ENCODE measurements at places on chromosomes 5 and 9.

DNA sequence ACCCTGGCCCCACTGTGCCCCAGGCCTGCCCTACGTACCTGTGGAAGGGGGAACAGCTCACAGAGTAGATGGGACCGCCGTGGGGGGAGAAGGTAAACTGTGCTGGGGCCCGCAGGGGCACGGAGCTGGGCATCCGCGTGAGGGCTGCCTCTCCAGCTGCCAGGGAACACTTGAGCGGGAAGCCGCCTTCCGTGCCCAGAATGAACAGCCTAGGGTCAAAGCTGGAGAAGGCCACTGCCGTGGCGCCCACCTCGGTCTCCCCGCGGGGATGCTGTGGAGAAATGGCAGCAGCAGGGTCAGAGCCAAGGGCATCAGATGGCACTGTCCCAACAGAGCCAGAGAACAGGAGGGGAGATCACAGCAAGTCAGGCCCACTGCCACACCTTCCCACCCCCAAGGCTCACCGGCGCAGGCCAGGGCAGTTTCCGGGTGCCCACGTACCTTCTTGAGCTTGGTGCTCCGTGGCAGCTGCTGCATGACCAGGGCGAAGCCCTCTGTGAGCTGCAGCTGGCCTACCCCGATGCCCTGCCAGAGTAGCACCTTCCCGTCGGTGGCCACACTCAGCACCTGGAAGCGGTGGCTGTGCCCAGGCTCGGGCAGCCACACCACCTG, 21.9 kb downstream of the DYNC2I2 start:
- H3K4me3 ChIP-seq = no peak overlapping the region
- H3K4me1 ChIP-seq = no peaks in the 10 kb centered on the region
- H3K36me3 ChIP-seq = peaks cover 33% of the 10 kb centered on the region
- no peaks in the 10 kb centered on the region for H3K27me3 ChIP-seq
- no peak for DNase-seq

- H3K4me1 ChIP-seq = peaks cover 85% of the 10 kb centered on the region
- H3K36me3 ChIP-seq = peaks cover 9% of the 10 kb centered on the region
- H3K27me3 ChIP-seq = no peaks in the 10 kb centered on the region
- no peak for DNase-seq
- peak overlapping the region; percentile 14 for H3K4me3 ChIP-seq
- peak overlapping the region; percentile 53 for H3K27ac ChIP-seq
Observed at GRCh38 chr9:89525446-89526374, 27.8 kb upstream of the SEMA4D start.

DNA sequence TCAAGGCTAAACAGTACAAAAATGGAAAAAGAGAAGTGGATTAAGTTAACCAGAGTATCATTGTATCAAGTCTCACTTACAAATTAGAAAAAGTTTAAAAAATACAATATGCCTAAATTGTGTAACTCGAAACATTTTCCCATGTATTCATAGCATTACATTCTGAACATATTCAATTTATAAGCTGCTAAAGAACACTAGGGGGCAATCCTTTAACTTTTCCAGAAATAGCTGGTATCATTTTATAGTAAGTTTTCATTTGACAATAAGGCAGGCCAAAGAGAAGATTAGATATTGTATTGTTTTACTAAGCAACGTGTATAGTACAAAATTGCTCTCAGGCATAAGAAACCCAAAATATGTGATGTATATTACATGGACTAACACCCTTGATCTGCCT, 234.6 kb downstream of the ADGRV1 start:
- no peak for DNase-seq
- H3K36me3 ChIP-seq = no peaks in the 10 kb centered on the region
- no peak overlapping the region for H3K27ac ChIP-seq

DNA sequence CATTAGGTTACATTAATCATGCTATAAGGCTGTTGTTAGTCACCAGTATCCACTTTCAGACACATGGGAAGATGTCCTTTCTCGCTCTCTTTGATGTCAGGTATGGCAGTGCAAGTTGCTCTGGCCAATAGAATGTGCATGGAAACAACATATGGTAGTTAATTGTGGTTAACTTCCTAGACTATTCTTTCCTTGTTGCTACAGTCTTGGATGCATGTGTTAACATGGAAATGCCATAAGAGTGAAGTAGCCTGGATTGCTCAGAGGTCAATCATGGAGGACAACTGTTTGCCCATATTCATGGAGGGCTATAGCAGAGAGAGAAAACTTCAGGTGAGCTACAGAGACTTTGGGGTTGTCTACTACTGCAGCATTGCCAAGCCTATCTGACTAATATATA, 245.8 kb upstream of the GAS1 start:
- DNase-seq = no peak
- no peak overlapping the region for H3K27ac ChIP-seq
- peaks cover 4% of the 10 kb centered on the region for H3K4me1 ChIP-seq
- H3K27me3 ChIP-seq = peaks cover 11% of the 10 kb centered on the region

DNA sequence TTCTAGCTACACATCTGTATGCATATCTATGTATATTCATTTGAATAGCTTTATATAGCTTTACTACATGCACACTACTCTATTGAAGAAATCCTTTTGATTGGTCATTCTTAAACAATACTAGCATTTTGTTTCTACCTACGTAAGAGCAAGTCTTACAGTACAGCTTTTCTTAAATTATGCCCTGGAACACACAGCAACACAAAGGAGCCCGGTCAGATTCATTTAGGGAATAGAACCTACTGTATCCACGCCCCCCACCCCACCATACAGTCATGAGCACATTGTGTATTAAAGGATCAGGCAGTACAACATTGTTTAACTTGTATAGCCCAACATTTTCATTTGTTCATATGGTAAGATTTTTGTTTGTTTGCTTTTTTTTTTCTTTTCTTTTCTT, 162.8 kb downstream of the GIN1 start:
- H3K27ac ChIP-seq = no peak overlapping the region
- H3K36me3 ChIP-seq = no peaks in the 10 kb centered on the region
- no peaks in the 10 kb centered on the region for H3K27me3 ChIP-seq
- H3K4me3 ChIP-seq = no peak overlapping the region
- DNase-seq = no peak

DNA sequence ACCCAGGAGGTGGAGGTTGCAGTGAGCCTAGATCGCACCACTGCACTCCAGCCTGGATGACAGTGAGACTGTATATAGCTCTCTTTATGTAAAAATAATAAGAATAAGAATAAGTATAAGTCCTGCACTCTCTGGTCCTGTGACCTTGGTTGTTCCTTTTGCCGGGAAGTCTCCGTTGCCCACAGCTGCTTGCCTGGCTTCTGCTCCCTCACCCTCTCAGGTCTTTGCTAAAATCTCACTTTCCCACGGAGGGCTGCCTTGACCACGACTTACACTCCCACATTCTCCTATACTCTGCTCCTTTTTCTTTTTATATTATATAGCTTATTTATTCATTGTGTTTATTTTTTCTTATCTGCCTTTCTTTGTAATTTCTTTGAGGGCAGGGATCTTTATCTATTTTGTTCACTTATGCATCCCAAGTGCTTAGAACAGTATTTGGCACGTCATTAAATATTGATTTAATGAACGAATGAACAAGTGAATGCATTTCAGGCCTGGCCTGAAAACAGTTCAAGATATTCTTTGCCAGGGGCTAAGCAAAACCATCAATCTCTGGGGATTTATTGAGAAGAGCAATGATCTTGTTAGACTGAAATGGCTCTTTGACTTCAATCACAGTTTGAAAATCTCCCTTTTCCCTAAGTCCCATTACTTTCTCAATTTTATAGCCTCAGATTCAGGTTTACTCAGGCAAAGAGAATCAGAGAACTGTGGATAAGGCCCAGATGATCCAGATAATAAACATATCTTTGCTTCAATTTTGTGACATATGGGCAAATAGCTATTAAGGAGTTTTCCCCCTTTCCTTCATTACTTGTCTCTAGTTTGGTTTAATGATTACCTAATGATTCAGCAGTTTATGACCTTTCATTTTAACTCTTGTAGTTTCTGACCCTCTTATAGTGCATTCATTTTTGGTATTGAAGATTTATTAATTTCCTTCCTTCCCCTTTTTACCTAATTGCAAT, 60.8 kb upstream of the TMC1 start:
- DNase-seq = no peak
- H3K27ac ChIP-seq = no peak overlapping the region
- H3K36me3 ChIP-seq = no peaks in the 10 kb centered on the region

DNA sequence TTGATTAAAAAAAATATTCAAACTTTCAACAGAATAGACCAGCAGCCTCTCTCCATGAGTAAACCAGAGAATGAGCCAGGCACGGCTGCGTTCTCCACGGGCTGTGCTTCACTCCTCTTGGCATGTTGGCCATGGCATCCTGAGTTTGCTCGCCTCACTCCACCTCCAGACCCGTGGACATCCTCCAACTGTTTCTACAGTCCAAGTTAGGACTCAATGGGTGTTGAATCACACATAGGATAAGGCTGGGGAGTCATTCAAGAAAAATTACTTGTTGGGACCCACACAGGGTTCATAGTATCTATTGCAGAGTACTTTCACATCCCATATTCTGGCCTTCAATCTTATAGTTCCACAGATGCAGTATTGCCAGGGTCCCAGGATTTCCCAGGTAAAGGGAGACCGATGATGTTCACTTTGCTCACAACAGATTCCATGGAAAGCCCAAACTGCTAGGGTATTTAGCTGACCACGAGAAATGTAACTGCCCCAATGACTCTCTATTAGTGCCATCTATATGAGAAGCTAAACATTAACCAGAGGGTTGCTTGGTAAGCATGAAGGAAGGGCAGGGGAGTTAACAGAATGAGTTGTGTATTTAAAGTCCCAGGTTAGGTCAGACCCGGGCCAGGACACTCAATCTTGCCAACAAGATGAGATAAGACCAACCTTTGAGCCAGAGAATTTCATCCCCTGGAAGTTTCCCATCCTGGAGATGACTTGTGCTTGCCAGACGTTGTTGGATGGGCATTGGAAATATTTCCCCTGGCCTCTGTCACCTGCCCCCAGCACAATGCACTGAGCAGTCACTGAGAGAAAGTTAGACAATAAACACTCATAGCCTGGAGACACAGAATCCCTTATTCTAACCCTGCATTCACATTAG, 19.7 kb upstream of the GDA start:
- H3K4me3 ChIP-seq = no peak overlapping the region
- H3K27me3 ChIP-seq = no peaks in the 10 kb centered on the region
- no peaks in the 10 kb centered on the region for H3K36me3 ChIP-seq

DNA sequence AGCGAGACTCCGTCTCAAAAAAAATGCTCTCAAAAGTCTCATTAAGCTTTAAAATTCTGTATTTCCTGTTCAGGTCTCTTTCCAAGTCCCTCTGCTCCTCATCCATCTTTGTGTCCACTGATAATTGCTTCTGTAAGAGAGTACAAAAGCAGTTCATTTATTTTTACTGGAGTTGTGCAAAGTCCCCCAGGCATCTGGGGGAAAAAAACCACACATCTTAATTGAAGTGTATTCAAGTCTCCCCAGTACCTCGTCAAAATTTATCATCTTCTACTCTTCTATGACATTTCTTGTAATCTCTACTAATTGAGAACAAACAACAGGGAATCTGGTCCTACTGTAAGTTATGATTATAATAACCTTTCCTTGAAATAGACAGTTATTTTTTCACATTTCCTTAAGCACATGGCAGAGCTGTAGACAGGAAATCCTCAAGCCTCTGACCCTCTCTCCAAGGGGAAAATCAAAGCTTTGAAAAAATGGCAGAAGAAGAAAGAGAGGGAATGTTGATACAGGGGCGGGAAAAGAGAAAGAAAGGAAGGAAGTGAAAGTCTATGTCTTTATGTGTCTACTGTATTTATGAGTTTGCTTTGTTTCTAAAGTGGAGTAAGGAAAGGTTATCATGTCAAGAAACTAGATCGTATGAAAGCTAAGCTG, 51.5 kb downstream of the RAI14 start:
- no peak for DNase-seq
- no peak overlapping the region for H3K27ac ChIP-seq
- H3K4me1 ChIP-seq = no peaks in the 10 kb centered on the region
- no peaks in the 10 kb centered on the region for H3K36me3 ChIP-seq
- H3K27me3 ChIP-seq = peaks cover 2% of the 10 kb centered on the region

- H3K4me1 ChIP-seq = no peaks in the 10 kb centered on the region
- H3K36me3 ChIP-seq = no peaks in the 10 kb centered on the region
- no peak overlapping the region for H3K27ac ChIP-seq
- no peak for DNase-seq
- H3K27me3 ChIP-seq = no peaks in the 10 kb centered on the region
Observed at GRCh38 chr5:31364881-31365636, 166.8 kb downstream of the DROSHA start.

- no peaks in the 10 kb centered on the region for H3K36me3 ChIP-seq
- no peaks in the 10 kb centered on the region for H3K4me1 ChIP-seq
- H3K4me3 ChIP-seq = no peak overlapping the region
- DNase-seq = no peak
- H3K27me3 ChIP-seq = no peaks in the 10 kb centered on the region
Observed at GRCh38 chr5:21184581-21184980, 1196.6 kb upstream of the CDH18 start.

- no peak overlapping the region for H3K4me3 ChIP-seq
- no peak overlapping the region for H3K27ac ChIP-seq
- H3K36me3 ChIP-seq = no peaks in the 10 kb centered on the region
- no peaks in the 10 kb centered on the region for H3K4me1 ChIP-seq
Observed at GRCh38 chr5:83636156-83636555, 84.5 kb downstream of the HAPLN1 start.

DNA sequence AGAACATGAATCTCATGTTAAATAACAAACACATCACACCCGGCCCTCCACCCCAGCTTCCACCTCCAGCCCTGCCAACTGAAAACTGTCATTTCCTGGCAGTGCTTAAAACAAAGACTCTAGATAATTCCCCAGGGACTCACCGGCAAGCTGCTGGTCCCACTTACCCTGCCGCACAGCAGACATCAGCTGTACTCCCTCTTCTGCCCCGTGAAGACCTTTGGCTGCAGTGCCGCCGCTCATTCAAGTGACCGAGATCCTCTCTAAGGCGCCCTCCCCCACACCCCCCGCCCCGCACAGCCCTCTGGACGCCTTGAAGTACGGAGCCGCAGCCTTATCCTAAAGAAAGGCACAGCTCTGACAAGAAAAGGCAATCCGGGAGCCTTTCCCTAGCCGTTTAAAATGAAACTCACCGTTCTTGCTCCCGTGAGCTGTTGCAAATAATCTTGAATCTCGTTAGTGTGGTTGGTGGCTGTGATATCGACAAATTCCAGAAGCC, 434 bp downstream of the GLRX start:
- H3K36me3 ChIP-seq = peaks cover 21% of the 10 kb centered on the region
- H3K27me3 ChIP-seq = no peaks in the 10 kb centered on the region
- peak overlapping the region; percentile 99 for H3K4me3 ChIP-seq
- H3K27ac ChIP-seq = peak overlapping the region; percentile 83

DNA sequence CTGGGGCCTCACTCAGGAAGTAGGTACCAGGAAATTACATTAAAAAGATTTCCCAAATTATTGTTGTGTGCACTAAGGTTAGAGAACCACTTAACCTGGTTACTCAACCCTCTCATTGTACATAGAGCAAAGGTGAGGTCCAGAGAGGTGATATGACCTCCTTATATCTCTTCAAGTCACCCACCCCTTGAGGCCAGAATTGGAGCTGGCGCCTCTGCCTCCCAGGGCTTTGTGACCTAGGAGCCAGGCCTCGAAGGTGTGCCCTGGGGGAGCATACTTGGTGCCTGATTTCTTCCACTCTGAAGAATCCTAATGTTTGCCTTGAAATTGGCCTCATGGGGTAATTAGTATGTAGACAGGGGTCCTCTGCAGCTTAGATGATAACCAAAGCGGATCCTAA, 95.1 kb upstream of the CTSL start:
- no peak overlapping the region for H3K4me3 ChIP-seq
- no peak for DNase-seq
- no peaks in the 10 kb centered on the region for H3K27me3 ChIP-seq
- H3K4me1 ChIP-seq = no peaks in the 10 kb centered on the region
- no peak overlapping the region for H3K27ac ChIP-seq
- H3K36me3 ChIP-seq = no peaks in the 10 kb centered on the region

GRCh38 chr9:93119703-93119952, 14.4 kb downstream of the NINJ1 start:
- DNase-seq = no peak
- no peaks in the 10 kb centered on the region for H3K27me3 ChIP-seq
- peaks cover 6% of the 10 kb centered on the region for H3K36me3 ChIP-seq
- H3K4me1 ChIP-seq = peaks cover 13% of the 10 kb centered on the region

Data from T-helper 2 cell treated with Interferon-gamma antibody and Interleukin-4, amounts not matched to agents 5 μg/mL and 100 μg/mL, for 36 hours (primary cell).